Activated CD8-positive, alpha-beta T cell treated with anti-CD3 and anti-CD28 coated beads, Interleukin-2, amount 10 ng/mL, durations not matched to agents 7 days and 5 days (primary cell): ENCODE measurements at places on chromosomes 3 and 15. TPM values are rescaled to one million over a fixed set of nuclear protein-coding genes. Genes with fewer than 3 reads are reported as not detected.

Gene MCF2L2
- total RNA-seq = 7.5 TPM

Gene RLBP1
- total RNA-seq = not detected

- peak; percentile 48 for DNase-seq
- peaks cover 27% of the 10 kb centered on the region for H3K36me3 ChIP-seq
- peak overlapping the region; percentile 76 for H3K27ac ChIP-seq
- peaks cover 44% of the 10 kb centered on the region for H3K4me1 ChIP-seq
- H3K4me3 ChIP-seq = peak overlapping the region; percentile 92
Measured at GRCh38 chr3:150410311-150411105, 2.4 kb downstream of the TSC22D2 start.

GRCh38 chr3:152656972-152657355 is 178.0 kb upstream of the P2RY1 start:
- no peak overlapping the region for H3K4me3 ChIP-seq
- H3K27ac ChIP-seq = no peak overlapping the region
- no peak for DNase-seq

DNA sequence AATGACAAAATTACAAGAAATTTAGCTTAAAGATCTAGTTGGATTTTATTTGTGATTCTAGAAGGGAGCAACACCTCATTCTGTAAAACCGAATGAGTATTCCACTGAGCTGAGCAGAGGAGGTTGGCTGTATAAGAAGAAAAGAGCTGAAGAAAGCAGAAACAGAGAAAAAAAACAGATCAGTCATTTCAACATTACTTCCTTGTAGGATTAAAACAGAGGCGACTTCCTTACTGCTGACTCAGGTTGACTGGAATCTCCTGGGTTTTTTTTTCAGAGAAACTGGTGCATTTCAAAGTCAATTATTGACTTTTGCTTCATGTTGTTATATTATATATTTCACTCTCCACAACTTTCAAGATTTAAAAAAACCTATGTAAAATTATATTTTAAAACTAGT is 368.1 kb upstream of the UBE2E2 start:
- H3K4me1 ChIP-seq = no peaks in the 10 kb centered on the region
- no peaks in the 10 kb centered on the region for H3K27me3 ChIP-seq
- DNase-seq = no peak
- H3K36me3 ChIP-seq = no peaks in the 10 kb centered on the region

DNA sequence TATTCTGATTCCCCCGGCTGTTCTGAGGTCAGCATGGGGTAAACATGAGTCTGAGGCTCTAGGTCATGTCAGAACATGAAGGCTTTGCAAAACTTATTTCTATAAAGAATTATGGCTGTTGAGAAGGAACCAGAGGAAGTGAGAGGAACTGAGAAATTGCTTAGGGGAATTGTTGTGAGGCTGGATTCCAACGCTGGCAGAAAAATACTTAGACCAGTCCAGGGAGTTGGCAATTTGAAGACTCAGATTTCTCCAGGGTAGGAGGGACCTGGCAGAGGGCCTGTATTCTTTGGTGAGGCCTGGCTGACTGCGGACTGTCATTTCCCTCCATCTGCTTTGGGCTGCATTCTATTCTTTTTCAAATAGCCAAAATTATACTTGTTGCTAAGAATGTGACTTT is 155.5 kb downstream of the PLD1 start:
- no peak overlapping the region for H3K27ac ChIP-seq
- peaks cover 2% of the 10 kb centered on the region for H3K4me1 ChIP-seq
- H3K4me3 ChIP-seq = no peak overlapping the region
- peaks cover 6% of the 10 kb centered on the region for H3K27me3 ChIP-seq

GRCh38 chr15:90870354-90871138 is 2.2 kb downstream of the FURIN start:
- DNase-seq = no peak
- peaks cover 23% of the 10 kb centered on the region for H3K36me3 ChIP-seq
- peak overlapping the region; percentile 94 for H3K27ac ChIP-seq
- no peaks in the 10 kb centered on the region for H3K27me3 ChIP-seq

- no peaks in the 10 kb centered on the region for H3K4me1 ChIP-seq
- H3K27ac ChIP-seq = no peak overlapping the region
- H3K27me3 ChIP-seq = no peaks in the 10 kb centered on the region
- no peak overlapping the region for H3K4me3 ChIP-seq
Measured at GRCh38 chr3:64203216-64203615, 22.1 kb downstream of the PRICKLE2 start.

- H3K4me3 ChIP-seq = no peak overlapping the region
- H3K27me3 ChIP-seq = peaks cover 4% of the 10 kb centered on the region
- H3K4me1 ChIP-seq = no peaks in the 10 kb centered on the region
- no peaks in the 10 kb centered on the region for H3K36me3 ChIP-seq
Measured at GRCh38 chr15:82901114-82901805, 51.3 kb downstream of the HOMER2 start.
